ENCODE measurements at places on chromosomes 12 and 14. TPM values are rescaled to one million over a fixed set of nuclear protein-coding genes. Genes with fewer than 3 reads are reported as not detected.

DNA sequence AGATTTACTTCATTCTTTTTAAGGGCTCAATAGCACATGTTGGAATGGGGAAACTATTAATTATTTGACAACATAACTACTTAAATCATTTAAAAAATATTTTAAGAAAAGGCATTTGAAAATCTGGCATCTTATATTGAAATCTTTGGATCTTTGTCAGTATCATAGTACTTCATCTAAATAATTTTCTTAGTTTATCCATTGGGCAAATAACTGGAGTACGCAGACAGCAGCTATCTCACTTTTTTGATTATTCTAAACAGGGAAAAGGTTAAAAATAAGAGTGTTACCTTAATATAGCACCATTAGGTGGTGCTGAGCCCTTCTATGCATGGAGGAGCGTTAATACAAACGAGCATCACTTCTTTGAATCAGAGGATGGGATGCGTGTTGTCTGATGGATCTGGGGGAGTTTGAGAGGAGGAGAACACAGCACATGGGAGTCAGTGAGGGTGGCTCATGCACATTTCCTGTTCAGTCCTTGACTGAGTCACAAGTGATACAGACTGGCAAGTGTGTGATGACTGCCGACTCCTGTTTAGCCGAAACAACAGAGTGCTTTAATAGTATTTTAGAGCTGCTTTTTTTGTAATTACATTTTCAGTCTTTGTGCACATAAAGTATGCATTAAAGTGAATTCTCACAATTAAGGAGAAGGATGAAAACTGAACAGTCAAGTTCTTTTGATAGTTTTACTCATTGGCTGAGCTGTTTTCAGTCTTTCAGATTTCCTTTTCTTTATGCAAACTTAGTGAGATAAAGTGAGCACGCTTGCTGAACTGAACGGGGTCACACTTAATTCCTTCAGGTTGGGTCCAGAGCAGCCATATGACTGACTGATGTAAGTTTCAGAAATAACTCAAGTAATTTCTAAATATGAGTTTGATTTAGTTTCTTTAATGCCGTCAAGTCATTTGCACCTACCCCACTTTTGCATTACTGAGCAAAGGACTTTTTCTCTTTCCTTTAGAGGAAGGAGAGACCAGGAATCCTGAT is 92.7 kb downstream of the DIP2B start:
- peak overlapping the region; percentile 40 for H3K27ac ChIP-seq
- no peak for DNase-seq
- no peaks in the 10 kb centered on the region for H3K27me3 ChIP-seq
- H3K36me3 ChIP-seq: no peaks in the 10 kb centered on the region
- H3K4me3 ChIP-seq: peak overlapping the region; percentile 28

The FBLN5 gene
- 61.9 TPM for polyA plus RNA-seq

- H3K4me1 ChIP-seq: peaks cover 3% of the 10 kb centered on the region
- H3K27me3 ChIP-seq: no peaks in the 10 kb centered on the region
- H3K4me3 ChIP-seq: no peak overlapping the region
- no peak overlapping the region for H3K27ac ChIP-seq
Measured at GRCh38 chr12:79826267-79827128, 108.4 kb downstream of the PPP1R12A start.

- peaks cover 62% of the 10 kb centered on the region for H3K36me3 ChIP-seq
- DNase-seq: no peak
- H3K4me1 ChIP-seq: peaks cover 24% of the 10 kb centered on the region
- H3K27me3 ChIP-seq: no peaks in the 10 kb centered on the region
Measured at GRCh38 chr12:66152732-66153131, 17.1 kb downstream of the TMBIM4 start.

DNA sequence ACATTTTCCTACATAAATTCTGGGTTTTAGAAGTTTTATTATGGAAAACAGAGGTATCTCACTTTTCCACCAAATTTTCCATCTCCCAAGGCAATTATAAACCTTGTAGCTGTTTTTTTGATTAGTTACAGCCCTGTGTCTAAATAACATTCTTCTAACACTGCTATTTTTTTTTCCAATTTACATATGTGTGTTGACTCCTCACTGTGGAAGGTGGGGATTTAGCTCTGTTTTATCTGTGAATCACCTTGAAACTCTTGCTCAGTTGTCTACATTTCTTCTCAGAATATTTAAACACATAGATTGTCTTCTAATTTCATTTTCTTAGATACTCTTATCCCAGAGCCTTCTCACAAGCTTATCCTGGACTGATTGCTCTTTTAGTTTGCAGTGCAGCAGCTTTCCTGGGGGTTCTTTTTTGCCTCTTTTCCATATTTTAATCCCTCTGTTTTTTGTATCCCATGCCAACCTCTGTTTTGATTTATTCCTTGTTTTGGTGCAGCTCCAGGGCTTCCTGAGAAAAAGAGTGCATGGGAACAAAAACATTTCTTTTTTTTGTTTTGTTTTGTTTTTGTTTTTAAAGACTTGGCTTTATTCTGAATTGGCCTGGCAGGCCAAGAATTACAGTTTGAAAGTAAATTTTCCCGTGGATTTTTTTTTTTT is 36.7 kb downstream of the TBC1D15 start:
- H3K4me1 ChIP-seq: no peaks in the 10 kb centered on the region
- H3K27ac ChIP-seq: no peak overlapping the region
- no peak overlapping the region for H3K4me3 ChIP-seq
- peaks cover 44% of the 10 kb centered on the region for H3K36me3 ChIP-seq
- no peak for DNase-seq
